GOT3 (cell line): ENCODE measurements at places on chromosomes 2 and 18.

DNA sequence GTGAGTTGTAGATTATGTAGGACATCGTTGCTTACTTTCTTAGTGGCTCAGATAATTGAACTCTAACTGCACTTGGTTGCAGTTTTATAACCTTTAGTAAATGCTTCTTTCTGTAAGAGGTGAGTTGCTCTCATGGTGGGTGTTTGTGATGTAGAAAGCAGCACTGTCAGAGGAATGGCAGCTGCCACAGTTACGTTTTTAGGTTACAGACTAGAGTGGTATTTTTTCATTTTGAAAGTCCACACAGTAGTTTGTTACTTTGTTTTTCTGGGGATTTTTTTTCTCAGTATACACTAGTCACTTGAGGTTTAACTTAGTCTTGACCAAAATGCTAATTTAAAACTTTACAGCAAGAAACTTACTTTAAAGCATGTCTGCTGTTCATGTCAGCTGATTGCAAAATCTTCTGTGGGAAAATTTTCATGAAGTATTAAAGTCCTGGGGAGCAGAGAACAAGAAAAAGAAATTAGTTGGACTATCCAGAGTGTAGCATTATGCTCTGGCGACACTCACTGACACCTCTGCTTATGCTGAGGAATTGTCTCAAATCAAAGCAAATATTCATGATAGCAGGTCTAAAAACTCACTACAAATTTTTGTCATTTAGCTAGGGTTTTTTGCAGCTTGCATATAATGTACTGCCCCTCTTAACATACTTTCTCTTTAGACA lies 14.8 kb downstream of the AFTPH start:
- DNase-seq = no peak

- no peak for DNase-seq
Observed at GRCh38 chr2:67922080-67922785, 140.6 kb downstream of the C1D start.

GRCh38 chr18:6561420-6561861 lies 146.7 kb upstream of the L3MBTL4 start:
- DNase-seq = no peak

DNA sequence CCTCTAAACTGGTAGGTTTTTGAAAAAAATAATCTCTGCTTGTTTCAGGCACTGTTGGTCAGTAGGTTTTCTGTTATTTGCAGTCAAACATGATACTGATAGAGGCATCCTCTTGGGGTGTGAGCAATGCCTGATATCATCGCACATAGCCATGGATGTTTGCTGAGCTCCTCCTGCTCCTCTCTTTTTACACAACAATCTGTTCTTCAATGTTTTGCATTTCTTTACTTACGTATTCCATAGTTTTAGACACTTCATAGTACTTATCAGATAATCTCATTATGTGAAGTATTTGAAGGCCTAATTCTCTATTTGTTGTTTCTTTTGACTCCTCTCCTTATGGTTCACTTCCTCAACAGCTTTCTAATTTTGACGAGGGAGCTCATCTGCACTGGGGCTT lies 23.0 kb upstream of the HS6ST1 start:
- DNase-seq = no peak

GRCh38 chr2:109054865-109055264 lies 65.8 kb upstream of the EDAR start:
- DNase-seq = no peak

GRCh38 chr2:152648336-152648735 lies 68.9 kb downstream of the PRPF40A start:
- no peak for DNase-seq

DNA sequence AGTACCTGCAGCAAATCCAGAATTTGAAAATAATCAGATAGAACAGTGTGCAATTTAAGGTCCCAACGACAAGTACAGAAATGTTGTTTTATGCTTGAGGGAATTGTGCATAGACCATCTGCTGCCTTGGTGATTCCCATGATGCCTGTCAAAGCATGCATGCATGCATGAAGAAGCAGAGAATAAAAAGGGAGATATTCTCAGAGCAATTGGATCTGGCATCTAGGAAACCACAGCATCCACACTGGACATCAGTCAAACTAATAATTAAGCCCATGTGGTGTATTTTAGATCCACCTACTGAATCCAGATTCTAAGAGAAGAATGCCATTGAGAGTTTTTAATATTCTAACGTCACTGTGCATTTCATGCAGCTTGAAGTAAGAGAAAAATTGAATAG lies 361.2 kb downstream of the FSIP2 start:
- no peak for DNase-seq

- no peak for DNase-seq
Observed at GRCh38 chr2:179455824-179456223, 191.2 kb upstream of the SESTD1 start.

DNA sequence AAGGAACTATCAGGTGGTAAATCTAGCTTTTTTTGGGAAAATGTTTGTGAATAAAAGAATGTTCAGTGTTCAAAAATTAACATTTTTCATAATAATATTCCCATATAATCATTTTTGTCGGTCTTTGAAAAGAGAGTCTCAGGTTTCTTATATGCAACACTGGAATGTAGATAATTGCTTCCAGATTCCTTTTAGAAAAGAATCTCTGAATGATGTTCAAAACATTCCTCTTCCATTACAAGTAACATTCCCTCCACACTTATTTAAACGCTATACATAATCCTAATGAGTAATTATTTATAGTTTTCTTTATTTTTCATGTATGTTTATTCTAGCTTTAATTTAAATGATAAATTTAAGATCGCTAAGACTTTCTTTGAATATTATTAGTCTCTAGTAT lies 7.0 kb downstream of the ZSWIM2 start:
- no peak for DNase-seq

- no peak for DNase-seq
Observed at GRCh38 chr2:129379411-129379810, 600.1 kb upstream of the RAB6C start.

DNA sequence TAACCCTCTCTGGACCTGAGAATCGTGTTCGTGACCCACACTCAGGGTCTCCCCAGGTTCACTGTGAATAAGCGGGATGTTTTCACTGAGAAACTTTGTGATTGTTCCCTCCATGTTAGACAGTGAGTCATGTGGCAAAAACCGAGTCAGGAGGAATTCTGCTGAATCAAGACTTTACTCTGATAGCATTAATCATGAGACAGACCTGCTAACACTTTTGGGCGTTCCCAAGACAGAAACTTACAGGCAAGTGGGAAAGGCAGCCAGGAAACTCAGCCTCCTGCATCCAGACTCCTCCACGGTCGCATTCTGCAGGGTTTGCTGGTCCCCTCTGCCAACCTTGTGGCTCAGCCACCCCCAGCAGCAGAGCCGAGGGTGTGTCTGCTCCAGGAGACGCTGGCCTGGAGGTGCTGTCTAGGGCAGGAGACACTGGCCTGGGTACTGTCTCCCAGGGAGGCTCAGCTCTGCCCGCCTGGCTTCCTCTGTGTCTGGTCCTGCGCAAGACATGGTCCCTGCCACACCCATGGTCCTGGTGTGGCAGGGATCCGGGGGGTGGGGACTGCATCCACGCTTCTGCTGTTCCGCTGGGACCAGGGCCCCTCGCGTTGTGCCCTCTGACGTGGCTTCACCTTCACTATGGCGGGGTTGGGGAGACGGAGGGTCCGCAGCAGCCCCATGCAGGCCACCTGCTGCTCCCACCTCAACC lies 177.4 kb downstream of the TWIST2 start:
- DNase-seq = no peak

- no peak for DNase-seq
Observed at GRCh38 chr2:239106314-239106908, 258.5 kb downstream of the TWIST2 start.

DNA sequence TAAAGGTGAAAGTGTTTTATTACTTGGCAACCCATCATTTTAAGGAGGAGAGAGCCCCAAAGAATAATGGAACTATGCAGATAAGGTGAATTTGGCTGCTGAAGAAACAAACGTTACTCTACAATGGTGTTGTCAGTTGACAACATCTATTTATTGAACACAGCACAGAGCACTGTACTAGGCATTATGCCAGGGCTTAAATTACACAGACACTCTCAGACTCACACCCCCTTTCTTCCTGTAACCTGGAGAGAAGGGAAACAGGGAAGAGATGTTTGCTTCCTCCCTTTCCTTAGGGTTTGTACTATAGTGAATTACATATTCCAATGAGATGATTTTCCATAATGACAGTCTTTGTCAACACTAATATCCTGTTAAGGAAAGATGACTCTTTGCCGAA lies 94.0 kb upstream of the ATP5MC3 start:
- no peak for DNase-seq

GRCh38 chr2:212032536-212033219 lies 505.9 kb downstream of the ERBB4 start:
- DNase-seq = no peak

DNA sequence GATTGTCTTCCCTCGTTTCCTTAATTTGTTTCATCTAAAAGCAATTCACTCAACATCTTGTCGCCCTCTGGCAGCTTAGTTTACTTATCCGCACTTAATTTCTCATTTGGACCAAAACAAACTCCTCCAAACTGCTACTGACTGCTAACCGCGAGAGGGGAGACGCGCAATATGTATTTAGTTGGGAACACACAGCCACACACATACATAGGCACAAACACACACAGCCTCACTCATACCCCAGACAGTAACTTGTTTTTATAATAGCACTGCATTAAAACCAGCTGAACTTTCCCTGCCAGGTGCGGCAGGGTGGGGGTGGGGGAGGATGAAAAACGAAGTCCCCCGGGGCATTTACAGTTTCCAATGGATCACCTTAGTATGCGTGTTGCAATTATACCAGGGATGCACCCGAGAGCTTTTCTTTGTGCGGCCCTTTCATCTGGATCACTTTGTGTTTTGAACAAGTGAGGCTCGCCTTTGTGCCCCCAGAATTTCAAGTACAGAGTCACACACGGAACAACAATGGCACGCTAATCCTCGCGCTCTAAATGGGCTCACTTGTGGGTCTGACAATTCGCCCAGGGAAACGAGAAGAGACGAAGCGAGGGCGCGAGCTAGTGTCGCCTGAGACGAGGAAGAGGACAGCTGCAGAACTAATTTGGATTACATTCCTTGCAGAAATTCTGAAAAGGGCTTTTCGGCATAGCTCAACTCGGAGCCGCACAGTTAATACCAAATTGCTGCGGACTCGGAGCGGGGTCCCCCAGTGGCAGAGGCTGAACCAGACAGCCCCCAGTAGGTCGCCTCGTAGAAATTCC lies 2.4 kb downstream of the ERBB4 start:
- DNase-seq = no peak

GRCh38 chr2:6641956-6642355 lies 223.8 kb downstream of the CMPK2 start:
- no peak for DNase-seq

DNA sequence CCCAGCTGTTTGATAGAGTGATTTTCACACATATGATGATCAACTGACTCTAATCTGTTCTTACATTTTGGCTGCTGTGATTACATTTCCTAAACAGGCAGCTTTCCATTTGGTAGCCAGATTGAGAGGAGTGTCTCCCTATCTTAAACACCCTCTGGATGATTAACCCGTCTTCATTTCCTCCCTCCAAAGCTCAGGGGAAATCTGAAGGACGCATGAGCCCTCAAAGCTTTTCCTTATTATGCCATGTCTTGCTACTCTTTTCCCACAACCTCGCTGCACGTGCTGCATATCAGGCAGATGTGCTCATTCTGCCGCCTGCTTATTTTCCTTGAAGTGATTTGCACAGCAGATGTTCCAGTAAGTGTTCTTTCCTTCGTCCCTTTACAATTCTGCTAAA lies 837.4 kb downstream of the LRRTM4 start:
- no peak for DNase-seq

DNA sequence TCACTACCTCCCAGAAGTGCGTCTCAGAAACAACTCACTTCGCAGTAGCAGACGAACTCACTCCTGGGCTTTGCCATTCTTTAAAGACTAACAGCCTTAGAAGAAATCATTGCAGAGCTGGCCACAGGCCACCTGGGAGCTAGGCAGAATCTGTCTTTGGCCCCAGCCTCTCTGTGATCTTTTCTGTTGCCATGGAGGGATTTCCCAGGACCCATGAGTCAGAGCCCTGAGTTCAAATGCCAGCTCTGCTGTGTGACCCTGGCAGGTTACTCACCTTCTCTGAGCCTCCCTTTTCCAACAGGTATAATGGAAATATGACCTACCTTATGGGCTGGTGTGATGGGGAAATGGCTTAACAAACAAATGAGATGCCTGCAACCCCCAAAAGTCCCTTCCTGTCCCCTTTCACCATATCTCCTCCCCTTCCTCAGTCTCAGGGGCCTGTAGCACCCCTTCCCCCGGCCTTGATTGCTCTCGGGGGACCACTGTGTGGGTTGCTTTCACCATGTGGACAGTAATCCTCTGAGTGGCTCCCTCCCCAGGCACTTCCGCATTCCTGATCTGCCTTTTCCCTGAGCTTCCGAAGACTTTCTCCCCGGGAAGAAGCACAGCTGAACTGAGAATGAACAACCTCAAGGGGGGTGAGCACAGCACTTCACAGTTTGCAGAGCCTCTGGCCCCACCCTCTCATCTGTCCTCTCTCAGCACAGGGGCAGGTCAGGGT lies 34.0 kb upstream of the SLC66A3 start:
- DNase-seq = no peak

- DNase-seq = no peak
Observed at GRCh38 chr2:213251618-213252017, 32.6 kb upstream of the SPAG16 start.

- no peak for DNase-seq
Observed at GRCh38 chr2:226337941-226338600, 461.5 kb downstream of the IRS1 start.

GRCh38 chr2:80111185-80111584 lies 193.4 kb downstream of the LRRTM1 start:
- DNase-seq = no peak

DNA sequence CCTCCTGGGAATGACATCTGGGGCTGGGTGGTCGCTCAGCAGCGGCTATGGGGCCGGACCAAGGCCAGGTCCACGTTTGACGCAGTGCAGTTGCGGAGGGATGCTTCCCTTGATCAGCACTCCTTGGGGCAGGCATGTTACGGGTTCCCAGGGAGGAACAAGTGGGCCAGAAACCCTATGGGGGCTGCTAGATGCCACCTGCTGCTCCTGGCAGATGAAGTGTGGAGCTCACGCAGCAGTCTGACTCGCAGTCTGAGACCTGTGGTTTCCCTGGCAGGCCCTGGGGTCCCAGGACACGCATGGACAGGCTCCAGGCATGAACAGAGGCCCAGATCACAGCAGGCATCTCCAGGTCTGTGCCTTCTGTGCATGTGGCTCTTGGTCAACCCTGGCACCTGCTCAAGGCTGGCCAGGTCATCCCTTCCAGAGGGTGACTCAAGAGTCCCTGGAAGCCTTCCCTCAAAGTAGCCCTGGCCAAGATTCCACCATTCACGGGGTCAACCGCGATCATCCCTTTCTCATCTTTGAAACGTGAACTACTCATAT lies 20.0 kb downstream of the KCNF1 start:
- peak; percentile 49 for DNase-seq

DNA sequence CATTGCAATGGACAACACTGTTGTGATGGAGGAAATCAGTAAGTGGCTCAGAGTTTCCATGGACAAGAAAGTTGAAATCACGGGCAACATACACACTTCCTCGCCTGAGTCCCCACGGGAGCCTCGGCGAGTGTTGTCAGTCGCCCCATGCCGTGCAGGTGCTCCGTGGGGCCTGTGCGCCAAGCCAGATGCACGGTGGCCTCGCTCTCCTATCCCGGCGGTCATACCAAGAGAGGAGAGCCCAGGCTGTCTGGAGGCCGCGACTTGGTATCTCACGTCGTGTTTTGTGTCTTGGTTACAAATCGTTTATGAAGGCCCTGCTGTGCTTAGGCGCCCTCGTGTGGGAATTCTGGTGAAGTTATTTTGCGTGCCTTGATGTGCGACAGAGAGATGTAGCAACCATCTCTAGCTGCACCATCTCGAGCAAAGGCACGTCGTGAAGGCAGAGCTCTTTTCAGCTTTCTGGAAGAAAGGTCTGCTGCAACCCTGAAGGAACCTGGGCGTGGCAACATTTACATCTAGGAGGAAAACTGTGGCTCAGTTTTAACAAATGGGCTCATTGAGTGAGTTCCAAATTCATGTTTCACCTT lies 21.8 kb downstream of the ATG4B start:
- no peak for DNase-seq
